CD4-positive, alpha-beta T cell treated with Interleukin-17A for 1 hour (primary cell): ENCODE measurements at places on chromosomes 2 and 18.

GRCh38 chr2:213787869-213788268 lies 503.6 kb downstream of the SPAG16 start:
- no peak for DNase-seq

DNA sequence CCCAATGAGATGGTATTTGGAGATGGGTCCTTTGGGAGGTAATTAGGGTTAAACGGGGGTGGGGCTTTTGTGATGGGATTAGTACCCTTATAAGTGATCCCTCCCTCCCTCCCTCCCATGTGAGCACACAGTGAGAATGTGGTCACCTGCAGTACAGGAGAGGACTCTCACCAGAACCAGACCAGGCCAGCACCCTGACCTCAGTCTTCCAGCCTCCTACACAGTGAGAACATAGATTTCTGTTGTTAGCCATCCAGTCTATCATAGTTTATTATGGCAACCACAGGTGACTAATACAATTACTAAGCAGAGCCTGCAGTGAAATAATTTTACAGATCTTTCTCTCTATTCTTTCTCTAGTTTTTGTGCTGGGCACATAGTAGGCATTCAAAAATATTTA lies 137.7 kb upstream of the PKDCC start:
- DNase-seq, result no peak

GRCh38 chr2:33131749-33132148 lies 185.0 kb downstream of the LTBP1 start:
- DNase-seq, result no peak

DNA sequence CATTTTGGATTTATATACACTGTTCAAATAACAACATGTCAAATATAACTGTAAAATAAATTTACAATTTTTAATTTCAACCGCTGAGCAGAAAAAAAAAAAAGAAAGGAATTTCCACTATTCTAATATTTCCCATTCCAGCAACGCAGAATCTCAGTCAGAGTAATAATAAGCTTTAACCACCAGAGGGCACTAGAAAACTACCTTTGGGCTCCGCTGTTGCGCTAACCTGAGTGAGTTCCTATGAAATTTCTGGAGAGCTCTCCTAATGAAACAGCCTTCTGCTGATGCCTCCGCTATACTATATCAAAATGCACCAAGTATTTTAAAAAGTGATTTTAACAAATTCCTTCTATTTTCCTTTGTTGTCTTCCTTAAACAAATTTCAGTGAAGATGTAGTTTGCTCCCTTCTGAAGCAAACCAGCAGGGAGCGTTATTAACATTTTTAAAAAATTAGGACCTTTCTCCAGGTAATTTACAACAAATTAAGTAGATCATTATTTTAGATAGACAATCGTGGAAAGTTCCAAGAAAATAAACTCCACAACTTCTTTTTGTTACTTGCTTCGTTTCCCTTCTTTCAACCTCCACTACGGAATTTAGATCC lies 23.0 kb downstream of the ERMN start:
- peak; percentile 68 for DNase-seq

GRCh38 chr2:189683348-189683747 lies 8.9 kb downstream of the ANKAR start:
- DNase-seq, result no peak

DNA sequence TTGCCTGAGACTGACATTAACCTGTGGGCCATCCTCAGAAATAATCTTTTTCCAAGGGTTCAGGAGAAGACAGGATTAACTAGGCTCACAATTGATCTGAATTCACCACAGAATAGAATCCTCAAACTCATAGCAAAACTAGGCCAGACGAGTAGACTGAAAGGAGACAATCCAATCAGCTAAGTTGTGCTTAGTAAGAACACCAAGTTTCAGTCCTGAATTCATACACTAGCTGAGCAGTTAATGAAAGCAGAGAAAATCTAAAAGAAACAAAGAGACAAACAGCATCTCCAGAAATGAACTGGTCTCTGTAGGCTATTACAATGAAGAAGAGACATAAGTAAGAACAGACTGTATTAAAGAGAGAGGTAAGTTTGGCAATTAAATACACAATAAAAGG lies 89.5 kb downstream of the GORASP2 start:
- DNase-seq, result no peak

DNA sequence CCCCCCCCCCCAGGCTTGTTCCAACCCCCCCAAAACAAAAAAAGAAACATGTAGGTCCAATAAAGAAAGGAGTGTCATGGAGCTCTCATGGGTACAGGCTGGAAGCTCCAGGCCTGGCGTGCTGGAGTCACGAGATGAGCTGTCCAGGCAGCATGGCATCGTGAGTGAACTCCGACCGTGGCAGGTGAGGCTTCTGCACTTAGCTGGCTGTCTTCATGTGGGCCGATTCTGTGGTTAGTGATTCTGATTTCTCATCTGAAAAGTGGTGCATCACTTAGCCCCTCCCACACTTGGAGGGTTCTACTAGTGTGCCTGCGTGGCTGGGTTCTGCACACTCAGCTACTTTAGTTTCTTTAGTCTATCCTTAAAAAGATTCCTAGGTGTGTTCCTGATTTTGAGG lies 126.4 kb upstream of the MGAT5 start:
- peak; percentile 57 for DNase-seq

DNA sequence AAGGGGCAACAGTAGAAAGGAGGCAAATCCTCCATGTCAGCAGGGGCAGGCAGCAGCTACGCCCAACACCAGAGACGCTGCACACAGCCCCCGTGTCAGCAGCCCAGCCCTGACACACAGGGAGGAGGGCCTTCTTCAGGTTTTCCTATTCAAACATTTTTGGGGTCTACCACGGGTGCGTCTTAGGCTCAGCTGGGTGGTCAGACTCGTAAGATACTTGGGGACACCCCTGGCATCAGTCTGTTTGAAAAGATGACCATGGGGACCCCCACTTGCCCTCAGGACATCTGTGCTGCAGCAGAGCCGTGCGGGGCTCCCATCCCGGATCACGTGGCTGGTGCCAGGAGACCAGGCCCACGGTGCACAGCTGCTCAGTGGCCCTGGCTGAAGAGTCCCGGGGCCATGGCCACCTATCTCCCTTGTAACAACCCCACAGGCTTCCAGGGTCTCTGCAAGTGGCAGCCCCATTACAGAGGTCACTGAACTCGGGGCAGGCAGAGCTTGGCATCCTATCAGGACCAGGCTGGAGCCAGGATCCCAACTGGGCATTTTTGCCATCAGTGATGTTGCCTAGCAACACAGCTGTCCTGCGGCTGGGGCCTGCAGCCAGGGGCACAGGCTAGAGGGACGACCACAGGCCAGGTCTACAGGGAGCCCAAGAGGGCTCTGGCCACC lies 82.5 kb downstream of the EDAR start:
- DNase-seq, result no peak

GRCh38 chr2:28681606-28682005 lies 70.0 kb upstream of the PPP1CB start:
- no peak for DNase-seq

DNA sequence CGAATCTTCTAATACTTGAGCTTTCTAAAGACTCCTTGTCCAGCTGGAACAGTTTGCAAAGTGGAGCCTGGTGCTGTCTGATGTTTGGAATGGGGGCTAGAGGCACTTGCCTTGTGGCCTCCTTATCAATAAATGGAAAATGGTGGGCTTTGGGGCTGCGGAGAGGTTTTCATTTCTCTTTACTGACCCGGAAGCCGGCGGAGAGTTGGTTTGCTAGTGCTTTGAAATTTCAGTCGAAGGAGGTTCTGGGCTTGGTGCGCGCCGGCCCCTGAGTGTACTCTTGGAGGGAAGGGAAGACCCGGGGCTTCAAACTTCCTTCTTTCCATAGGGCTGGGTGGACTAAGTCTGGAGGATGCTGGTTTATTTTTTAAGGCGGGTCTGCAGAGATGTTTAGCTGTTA lies 714 bp downstream of the RPIA start:
- DNase-seq, result peak; percentile 19

GRCh38 chr18:48391868-48392267 lies 17.3 kb downstream of the ZBTB7C start:
- DNase-seq, result no peak

- no peak for DNase-seq
These were observed 160.1 kb upstream of the CBLN2 start for GRCh38 chr18:72704202-72704601.

- DNase-seq, result no peak
These were observed 17.6 kb downstream of the FN1 start for GRCh38 chr2:215418064-215418963.

GRCh38 chr18:2948038-2948437 lies 64.9 kb downstream of the LPIN2 start:
- no peak for DNase-seq

GRCh38 chr18:73784853-73785252 lies 362.8 kb downstream of the FBXO15 start:
- no peak for DNase-seq

DNA sequence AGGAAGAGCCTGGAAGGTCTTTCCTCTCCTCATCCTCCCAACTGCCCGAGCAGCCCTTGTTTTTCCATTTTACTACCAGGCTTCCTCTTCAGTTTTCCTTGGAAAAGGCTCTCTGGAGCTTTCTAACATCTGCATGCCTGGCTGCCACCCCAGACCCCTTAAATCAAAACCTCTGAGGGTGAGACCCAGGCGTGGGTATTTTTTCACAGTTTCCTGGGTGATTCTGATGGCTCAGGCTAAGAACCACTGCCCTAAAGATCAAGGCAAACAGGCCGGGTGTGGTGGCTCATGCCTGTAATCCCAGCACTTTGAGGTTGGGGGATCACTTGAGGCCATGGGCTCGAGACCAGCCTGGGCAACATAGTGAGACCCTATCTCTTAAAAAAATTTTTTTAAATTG lies 35.4 kb downstream of the EMILIN2 start:
- no peak for DNase-seq

DNA sequence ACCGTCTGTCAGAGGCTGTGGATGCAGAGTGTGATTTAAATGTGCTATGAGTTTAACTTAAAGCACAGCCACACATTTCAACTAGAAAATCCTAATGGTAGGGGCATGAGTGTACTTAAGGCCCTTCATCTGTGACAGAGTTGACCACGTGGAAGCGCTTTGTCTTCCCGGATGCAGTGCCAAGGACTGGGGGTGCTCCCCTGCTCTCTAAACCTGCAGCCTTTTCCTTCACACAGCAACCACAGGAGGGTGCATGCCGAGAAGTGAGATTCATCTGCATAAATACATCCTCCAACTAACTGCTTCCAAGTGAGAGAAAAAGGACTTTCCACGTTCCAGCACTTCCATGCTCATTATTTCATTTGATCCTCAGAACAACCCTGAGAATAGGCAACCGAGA lies 149.6 kb downstream of the MYT1L start:
- DNase-seq, result no peak

DNA sequence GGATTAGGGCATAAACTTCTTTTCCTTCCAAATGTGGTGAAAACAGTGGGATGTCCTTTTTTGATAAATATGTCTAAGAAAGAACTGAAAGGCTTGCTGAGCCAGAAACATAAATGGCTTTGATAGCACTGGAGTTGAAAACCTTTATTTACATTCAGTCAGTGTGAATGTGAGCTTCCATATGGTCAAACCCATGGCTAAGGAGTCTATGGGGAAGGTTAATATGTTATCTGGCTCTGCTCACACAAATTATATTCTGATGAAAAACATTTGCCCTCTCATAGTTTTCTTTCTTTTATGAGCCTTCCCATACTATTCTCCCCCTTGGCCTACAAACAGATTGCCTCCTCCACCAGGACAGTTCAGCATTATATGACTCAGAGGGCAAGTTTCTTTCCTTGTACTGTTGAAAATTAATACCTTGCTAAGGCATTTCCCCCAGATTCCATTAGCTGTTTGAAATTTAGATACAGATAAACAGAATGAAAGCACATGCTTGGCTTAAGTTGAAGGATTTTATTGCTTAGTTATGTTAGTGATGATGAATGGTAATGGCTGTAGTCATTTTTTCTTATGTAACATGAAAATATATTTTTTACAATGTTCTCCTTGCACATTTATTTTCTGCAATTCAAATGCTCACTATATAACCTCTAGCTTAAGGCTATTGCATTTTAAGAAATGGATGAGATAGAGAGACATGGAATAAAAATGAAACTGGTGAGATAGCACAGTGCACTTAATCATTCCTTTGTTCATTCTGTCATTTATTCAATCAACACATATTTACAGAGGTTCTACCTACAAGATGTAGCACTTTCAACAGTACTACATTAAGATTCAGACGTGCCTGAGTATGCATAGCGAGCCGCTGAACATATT lies 544.1 kb downstream of the LRRTM4 start:
- DNase-seq, result no peak

GRCh38 chr18:65464361-65464760 lies 286.5 kb upstream of the CDH7 start:
- DNase-seq, result no peak

GRCh38 chr2:224885836-224886547 lies 156.3 kb downstream of the DOCK10 start:
- DNase-seq, result no peak
